Adrenal gland (tissue), 19 donors: ENCODE measurements at places on chromosomes 2 and 18.

DNA sequence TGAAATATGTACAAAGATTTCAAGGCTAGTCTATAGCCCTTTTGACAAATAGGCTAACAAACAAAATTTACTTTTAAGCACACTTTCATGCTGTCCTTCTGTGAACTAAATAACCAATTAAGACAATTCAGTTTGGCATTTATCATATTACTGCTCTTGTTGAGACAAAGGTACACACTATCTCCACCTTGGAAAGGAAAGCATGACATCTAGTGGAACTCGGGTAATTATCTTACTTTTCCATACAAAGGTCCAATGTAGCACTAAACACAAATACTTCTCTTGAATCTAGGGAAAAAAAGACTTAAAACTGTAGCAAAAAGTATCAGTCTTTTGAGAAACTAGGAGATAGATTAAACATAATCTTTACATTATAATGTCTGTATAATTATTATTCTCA lies 125.0 kb upstream of the CD226 start:
- no peak for DNase-seq

GRCh38 chr2:86675104-86675503 lies 45.0 kb upstream of the RMND5A start:
- no peak for DNase-seq

GRCh38 chr2:23607925-23608324 lies 222.9 kb downstream of the KLHL29 start:
- no peak for DNase-seq

DNA sequence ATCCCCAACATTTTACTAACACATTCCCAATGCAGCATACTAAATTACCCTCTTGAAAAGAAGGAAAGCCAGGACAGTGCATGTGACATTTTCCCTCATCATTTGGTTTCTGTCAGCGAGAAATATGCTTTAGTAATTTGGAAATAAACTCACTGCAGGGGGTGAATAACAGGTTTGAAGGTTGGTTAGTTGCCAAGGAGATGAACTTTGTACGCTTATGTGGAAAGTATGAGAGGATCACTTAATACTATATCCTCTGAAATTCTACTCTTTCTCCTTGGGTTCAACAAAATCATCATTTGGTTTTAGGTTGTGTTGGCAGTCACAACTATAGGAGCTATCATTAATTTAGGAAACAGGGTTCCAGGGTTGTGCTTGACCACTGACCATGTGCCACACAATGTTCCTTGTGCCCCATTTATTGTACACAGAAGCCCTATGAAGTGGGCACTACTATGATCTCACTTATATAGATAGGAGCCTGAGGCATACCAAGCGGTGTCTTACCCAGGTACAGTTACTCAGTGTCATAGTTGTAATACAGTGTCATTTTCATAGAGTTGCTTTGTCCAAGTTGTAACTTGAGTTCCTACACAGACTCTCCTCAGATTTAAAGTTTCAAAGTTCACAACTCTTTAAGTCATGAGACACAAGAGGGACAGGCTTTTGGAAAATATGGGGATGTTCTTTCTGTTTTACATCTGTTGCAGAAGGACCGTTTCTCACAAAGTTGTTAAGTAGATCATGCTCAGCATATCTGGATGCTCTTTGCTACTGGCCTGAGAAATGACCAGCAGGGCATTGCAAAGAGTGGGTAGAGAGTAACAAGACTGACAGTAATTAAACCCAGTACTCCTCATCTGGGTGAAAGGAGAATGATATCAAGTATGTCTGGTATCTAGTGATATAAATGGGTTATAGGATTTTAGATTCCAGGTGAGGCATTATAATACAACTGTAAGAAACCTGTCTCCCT lies 91.8 kb downstream of the MAP4K4 start:
- no peak for DNase-seq

DNA sequence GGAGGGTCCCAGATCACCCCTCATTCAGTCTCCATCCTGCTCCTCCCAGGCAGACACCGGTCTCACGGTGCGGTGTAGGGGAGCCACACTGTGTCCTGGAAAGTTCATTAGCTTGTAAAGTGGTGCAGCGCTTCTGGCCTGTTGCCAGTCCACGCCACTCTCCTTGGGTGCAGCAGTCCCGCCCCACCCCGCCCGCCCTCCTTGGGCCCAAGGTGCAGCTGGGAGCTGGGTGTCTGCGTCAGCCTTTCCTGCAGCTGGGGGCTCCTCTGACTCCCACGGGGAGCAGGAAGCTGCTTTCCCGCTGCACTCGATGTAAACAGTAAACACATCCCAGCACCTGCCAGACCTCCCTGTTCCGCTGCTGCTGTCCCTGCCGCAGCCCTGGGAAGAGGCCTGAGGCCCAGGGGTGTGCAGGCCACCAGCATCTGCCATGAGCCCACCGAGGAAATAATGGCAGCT lies 53.8 kb upstream of the ASB18 start:
- no peak for DNase-seq

DNA sequence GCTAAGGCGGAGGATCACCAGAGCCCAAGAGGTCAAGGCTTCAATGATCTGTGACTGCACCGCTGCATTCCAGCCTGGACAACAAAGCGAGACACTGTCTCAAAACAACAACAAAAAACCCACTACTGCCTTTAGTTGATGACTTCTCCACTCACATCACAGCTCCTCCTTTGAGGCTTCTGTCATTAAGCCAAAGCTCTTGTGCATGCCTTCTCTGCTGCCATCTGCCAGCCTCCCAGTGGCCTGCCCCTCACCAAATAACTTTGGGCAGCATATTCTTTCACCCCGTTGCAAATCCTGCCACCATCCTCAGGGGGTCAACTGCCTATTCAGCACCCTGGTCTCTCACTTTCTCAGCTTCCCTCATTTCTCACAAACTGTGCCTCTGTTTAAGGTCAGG lies 27.5 kb downstream of the OSBPL1A start:
- no peak for DNase-seq

DNA sequence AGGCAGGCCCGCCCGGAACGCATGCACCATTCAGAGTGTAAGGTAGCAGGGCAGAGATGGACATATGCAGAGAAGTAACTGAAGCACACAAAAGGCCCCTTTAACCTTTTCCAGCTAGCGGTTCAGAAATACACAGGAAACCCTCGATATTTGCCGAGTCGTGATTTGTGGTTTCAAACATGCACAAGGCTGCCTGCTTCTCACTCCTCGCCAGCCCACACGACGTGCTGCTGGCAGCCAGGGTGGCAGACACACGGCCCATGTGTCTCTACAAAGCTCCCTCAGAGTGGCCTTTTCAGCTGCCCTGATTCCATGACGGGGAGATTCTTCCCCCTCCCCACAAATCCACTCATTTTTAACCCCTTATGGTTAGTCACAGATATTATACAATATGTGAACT lies 23.6 kb downstream of the ZBTB7C start:
- no peak for DNase-seq

GRCh38 chr2:234673961-234674759 lies 177.3 kb upstream of the ARL4C start:
- no peak for DNase-seq

- DNase-seq: no peak
These were observed 235.6 kb upstream of the ZNF521 start for GRCh38 chr18:25587545-25587944.

DNA sequence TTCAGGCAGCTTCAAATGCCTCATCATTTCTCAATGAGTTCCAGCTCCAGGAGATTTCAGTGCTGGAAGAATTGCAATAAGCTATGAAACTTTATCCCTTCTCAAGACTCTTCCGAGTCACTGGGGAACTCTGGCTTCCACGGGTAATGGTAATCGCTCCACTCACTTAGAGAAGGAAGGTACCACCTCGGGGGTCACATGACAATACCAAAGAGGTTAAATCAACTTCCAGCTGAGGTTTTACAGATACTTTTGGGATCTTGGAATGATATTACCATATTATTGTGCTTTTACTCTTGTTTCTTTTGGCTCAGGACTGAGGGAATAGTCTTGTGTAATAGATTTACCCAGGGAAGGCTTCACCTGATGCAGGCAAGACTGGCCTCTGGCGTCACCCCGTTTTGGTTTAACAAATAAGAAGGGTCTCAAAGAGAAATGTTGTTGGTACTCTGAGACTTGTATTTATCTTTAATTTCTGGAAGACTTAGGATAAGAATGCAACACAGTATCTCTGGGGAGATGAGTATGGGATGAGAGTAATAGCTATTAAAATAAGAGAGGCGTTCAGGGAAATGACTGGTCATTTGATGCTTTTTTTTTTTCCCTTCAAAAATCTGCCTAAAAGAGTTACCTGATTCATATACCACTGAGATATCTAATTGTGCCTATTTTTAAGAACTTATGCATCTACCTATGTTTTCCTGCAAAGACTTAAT lies 316.9 kb upstream of the ZEB2 start:
- no peak for DNase-seq

DNA sequence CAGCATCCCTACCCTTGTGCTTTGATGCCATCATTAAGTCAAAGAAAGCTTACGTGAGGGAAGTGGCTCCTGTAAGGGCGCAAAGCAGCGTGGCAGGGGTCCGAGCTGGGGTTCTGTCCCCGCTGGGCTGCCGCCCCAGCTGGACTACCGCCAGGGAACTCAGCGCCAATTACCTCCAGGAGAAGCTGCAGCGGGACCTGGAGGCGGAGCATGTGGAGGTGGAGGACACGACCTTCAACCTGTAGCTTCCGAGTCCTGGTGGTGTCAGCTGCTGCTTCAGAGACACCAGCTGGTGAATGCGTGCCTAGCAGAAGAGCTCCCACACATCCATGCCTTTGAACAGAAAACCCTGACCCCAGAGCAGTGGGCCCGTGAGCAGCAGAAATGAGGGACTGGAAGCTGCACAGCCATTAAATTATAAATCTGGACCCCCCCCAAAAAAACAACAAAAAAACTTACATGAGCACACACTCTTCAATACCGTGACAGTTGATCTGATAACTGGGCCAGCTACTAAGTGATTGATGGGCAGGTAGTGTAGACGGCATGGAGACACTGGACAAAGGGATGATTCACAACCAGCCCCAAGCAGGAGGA lies 20.1 kb upstream of the YES1 start:
- peak; percentile 60 for DNase-seq

GRCh38 chr2:224202281-224202865 lies 163.3 kb upstream of the SERPINE2 start:
- no peak for DNase-seq

GRCh38 chr2:39735648-39736047 lies 43.4 kb downstream of the THUMPD2 start:
- DNase-seq: no peak

- DNase-seq: peak; percentile 34
These were observed 117.4 kb downstream of the FAM210A start for GRCh38 chr18:13608791-13609532.

DNA sequence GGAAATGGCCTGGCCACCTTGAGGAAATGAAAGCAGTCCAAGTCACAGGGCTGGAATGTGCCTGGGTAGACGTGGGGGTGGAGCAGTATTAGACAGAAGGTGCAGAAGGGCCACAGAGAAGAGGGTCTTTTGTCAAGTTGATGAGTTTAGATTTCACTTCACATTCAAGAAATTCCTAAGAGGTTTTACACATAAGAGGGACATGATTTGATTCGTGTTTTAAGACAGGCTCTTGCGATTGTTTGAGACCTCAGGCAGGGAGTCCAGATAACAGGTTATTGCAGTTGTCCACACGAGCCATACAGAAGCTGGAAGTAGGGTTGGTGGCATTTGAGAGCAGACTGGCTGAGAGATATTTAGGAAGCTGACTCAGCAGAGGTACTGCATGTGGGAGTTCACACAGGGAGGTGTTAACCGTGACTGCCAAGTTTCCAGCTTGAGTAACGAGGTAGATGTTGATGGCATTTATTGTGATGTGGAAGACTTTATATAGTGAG lies 64.6 kb downstream of the NEB start:
- DNase-seq: no peak

GRCh38 chr2:9405636-9406035 lies 17.7 kb downstream of the ITGB1BP1 start:
- DNase-seq: no peak

GRCh38 chr2:180677200-180677599 lies 303.2 kb upstream of the UBE2E3 start:
- DNase-seq: no peak

DNA sequence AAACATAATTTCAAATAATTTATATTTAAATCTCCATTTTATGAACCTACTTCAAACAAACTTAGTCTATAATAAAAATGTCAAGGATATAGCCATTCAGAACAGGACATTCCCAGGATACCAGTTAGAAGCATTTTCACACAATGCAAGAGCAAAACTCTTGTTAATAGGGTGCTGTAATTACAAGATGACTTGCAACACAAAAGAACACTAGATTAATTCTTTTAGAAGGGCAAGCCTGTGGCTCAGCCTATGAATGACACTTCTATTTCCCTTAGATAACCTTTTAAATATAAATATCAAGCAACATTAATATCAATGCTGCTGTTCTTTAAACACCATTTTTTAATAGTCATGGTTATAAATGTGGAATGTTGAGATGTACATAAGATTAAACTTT lies 157.9 kb upstream of the SCN7A start:
- no peak for DNase-seq

GRCh38 chr2:190380962-190381412 lies 27.2 kb upstream of the MFSD6 start:
- no peak for DNase-seq

- DNase-seq: no peak
These were observed 155.2 kb downstream of the ALK start for GRCh38 chr2:29766191-29766590.

DNA sequence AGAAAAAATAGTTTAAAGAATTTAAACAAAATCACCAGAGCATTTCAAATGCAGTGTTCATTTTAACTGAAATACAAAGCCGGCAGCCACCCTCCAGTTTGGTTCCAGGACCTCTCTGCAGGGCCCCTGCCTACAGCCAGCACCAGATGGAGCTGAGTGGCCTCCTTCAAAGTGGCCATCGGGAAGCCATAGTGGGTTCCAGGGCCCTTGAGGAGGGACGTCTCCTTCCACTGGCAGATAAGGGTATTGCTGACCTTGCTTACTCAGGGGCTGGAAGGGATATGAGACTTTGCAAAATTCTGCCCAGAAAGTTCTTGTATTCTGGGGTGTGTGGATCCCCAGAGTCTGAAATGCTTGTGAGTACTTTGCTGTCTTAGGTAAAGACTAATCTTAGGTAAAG lies 205.2 kb upstream of the APCDD1 start:
- DNase-seq: no peak

GRCh38 chr2:222281506-222281905 lies 17.3 kb downstream of the PAX3 start:
- no peak for DNase-seq

GRCh38 chr2:48438266-48438665 lies 91.7 kb upstream of the STON1 start:
- no peak for DNase-seq

DNA sequence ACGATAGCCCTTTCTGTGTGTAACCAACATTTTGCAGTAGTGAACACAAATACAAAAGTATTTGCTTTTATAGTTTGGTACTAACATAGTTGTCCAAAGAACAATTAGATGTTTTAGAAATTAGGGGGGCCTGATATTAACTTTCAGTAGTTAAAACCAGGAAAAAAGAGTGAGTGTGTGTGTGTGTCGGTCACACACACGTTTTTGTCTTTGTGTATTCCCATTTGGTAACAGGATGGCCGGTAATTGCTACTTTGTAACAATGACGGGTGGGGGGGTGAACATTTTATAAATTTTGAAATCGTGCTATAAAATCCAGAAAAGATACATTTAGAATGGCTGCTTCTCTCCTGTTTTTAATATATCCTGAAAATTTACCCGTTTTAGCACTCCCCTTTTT lies 1.5 kb downstream of the PPIG start:
- no peak for DNase-seq
